ENCODE measurements at places on chromosomes 6 and 20.

DNA sequence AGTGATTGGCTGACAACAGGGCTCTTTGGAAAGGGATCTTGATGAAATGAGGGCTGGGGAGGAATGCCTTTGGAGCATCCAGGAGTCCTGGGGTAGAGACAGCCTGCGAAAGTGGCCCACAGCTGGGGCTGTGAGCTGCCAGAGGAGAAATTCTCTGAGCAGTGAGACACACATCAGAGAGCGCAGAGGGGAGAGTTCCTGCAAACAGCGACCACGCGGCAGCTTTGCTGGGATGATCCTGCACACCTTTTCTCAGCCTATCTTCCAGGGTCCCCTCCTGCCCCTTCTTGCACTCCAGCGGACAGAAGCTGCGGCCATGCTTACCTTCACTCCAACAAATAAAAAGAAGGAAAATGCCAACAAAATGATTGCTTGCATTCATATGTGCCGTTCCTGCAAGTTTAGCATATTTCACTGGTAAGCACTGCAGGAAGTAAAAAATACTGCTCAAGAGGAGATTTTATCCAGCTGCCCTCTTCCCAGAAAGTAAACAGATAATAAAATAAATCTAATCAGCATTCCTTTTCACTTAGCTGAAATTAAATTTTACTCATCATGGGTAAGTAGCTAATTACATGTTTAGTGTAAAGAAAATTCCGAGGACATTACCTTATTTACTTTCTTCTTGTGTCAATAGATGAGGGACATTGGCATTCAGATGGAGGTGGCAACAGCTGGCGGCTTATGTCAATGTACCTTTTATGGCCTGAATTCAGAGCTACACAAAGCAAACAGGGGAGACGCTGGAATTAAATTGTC lies 339.9 kb upstream of the ARID1B start:
- no peak for DNase-seq

- DNase-seq: peak; percentile 34
These were observed 26.2 kb downstream of the CTCFL start for GRCh38 chr20:57498425-57499400.

GRCh38 chr6:170273191-170273590 lies 17.7 kb downstream of the DLL1 start:
- no peak for DNase-seq

GRCh38 chr20:3914446-3914845 lies 25.3 kb downstream of the PANK2 start:
- no peak for DNase-seq

DNA sequence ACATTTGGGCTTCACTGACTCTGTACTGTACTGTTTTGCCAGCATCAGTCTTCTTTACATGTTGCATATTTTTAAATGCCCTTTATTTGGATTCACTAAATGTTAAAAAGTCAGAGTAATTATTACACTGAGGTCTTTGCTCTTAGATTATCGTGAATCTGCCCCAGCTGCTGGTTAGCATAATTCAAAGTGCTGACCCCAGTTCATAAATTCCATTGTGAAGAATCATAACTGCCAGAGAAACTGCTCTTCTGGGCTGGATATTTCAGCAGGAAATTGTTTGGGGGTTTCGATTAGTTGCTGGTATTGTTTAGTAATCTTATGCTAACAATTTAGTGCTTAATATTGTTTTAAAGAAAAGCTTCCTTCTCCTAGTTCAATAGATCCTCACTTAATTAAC lies 682.1 kb upstream of the MAP3K7 start:
- DNase-seq: no peak

GRCh38 chr20:7520361-7520760 lies 419.9 kb downstream of the HAO1 start:
- no peak for DNase-seq

GRCh38 chr6:159092631-159093030 lies 47.8 kb upstream of the TAGAP start:
- no peak for DNase-seq

DNA sequence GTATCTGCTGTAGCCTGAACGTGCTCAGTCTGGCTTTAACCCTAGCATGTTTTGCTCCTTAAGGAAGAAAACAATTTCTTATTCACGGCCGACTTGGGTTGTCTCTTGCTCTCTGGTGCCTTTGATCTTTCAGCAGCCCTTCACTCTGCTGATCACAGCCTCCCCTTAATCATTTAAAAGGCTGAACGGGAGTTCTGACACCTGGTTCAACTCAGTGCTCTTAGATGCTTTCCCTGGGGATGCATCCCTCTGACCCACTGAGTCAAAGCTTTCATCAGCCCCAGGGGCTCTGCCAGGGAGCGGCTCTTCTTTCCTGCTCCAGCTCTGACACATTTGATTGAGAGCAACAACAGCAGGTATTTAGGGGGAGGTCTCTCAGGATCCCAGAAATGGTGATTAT lies 79.0 kb upstream of the FYN start:
- DNase-seq: no peak

- DNase-seq: no peak
These were observed 24.2 kb upstream of the MAS1 start for GRCh38 chr6:159866286-159867247.

DNA sequence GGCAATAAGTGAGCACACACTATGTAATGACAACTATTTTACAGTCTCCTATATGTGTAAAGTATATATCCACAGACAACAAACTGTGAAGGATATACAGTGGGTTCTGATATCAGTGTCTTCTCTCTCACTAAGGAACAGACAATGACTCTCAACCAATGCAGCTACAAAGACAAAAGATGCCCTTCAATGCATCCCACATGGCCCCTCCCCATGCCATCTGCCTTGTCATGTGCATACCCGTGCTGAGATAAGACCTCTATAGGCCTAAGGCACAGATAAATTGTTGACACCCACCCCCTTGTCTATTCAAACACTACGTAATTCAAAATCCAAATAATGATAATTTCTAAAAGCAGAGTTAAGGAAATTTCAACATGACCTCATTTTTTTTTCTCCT lies 1123.5 kb upstream of the MAP3K7 start:
- DNase-seq: no peak

- DNase-seq: no peak
These were observed 5.7 kb downstream of the RGS19 start for GRCh38 chr20:64073476-64074183.

DNA sequence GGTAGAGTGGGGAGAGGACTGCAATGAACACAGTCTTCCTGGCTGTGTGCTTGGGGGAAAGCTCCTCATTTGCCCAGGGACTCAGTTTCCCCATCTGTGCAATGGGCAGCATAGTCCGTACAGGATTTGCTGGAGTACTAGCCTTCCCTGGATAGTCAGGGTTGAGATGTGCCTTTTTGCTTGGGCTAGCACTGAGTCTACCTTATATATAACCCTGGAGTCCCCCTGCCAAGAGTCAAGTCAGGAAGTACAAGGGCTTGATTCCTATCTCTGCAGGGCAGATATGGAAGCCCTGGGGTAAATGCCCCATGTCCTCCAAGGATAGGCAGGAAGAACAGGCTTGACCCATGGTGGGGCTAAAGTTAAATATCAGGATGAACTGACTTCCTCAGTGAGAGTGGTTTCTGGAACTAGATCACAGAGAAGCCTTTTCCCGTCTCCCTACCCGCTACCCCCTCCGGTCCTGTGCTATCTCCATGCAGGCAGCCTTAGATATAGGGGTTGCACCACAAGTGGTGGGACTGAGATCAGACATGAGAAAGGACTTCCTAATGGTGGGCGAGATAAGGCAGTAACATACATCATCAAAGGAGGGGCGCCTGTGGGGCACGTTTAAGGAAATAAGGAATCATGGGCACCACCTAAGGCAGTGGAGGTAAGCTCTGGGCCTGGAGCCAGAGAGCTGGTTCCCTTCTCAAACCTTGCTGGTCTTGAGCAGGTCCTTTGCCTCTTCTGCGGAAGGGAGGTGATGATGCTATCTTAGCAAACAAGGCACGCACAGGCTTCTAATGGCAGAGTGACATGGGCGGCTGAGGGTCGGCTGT lies 157.9 kb downstream of the MRPL14 start:
- no peak for DNase-seq
